ENCODE measurements at places on chromosomes 2 and 18. TPM values are rescaled to one million over a fixed set of nuclear protein-coding genes. Genes with fewer than 3 reads are reported as not detected.

CCDC141 gene
- total RNA-seq = 0.28 TPM

SLC20A1 gene
- total RNA-seq = 18.5 TPM

UGT1A10 gene
- 6.9 TPM for total RNA-seq

G6PC2 gene
- total RNA-seq = not detected

FSHR gene
- not detected for total RNA-seq

TMEM247 gene
- total RNA-seq = not detected

AMER3 gene
- total RNA-seq = not detected

PLGLB2 gene
- 0.20 TPM for total RNA-seq

FRZB gene
- total RNA-seq = 0.32 TPM

RFTN2 gene
- total RNA-seq = 1.5 TPM

GRCh38 chr2:54569745-54570301, 113.7 kb downstream of the SPTBN1 start:
- ATAC-seq = peak; percentile 72

- no peak for ATAC-seq
Measured at GRCh38 chr18:62386091-62386490, 61.0 kb downstream of the TNFRSF11A start.

DNA sequence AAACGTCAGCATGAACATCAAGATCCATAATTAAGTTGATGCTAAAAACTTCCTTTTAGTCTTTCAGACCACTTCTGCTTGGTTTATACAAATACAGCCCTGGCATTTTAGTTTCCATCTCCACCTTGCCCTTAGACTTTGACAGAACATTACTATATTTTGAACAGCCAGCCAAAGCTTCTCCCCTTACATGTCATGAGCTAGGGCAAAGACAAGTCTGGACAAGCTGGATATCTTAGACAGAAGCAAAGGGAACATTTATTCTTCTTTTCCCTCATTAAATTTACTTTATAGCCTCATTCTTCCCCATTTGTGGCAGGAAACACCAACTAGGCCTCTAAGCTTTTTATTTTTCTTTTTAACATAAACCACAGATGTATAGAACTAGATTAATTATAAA, 403.3 kb downstream of the SUCLG1 start:
- ATAC-seq = peak; percentile 36

DNA sequence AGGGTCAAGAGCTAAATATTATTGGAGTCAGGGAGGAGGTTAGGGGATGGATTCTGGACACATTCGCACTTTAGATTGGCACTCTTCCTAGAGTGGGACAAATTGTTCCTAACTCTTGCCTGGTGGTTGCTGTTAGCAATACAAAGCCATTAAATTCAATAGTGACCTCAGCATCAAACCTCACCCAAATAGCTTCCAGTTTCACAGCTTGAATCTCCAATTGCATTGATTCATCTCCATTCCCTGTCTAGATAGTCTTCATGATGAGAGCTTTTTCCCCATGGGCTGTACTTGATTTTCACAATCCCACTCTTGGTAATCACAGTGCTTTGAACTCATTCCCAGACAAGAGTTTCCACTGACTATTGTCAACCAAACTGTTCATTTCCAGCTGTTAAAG, 585.9 kb upstream of the SYT4 start:
- no peak for ATAC-seq

GRCh38 chr2:5215989-5216607, 476.1 kb upstream of the SOX11 start:
- no peak for ATAC-seq

- ATAC-seq = no peak
Measured at GRCh38 chr2:216243026-216243425, 129.3 kb downstream of the MARCHF4 start.

DNA sequence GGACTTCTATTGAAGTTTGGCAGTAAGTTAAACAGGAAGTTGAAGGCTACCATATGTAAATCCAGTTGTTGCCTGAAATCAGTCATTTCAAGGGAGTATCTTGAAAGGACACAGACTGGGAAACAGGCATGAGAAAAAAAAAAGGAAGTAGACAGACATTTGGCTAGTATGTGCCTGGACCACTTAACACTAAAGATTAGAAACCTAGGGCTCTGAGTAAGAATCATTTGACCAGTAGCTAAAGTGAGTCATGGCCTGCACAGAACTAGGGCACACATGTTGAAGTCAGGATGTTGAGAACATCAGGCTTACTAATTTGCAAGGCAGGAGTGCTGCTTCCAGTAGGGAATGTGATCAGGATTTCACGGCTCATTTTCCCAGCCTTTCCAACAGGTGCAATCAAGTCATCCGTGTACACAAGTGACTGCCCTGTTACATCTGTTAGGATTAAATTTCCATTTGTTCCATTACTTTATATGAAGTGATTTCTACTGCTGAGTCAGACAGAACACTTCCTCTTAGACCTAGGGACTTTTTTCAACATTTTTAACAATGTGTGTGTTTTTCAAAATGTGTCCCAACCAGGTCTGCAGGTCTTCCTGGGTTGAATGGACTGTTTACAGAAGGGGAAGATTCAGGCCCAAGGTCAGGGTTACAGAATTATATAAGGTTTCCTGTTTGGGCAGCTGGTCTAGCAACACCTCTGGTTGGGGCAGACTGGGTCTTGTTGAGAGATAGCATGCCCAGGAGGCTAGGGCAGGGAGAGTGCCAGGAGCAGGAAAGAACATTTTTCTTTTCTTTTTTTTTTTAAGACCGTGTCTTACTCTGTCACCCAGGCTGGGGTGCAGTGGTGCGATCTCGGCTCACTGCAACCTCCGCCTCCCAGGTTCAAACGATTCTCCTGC, 145.6 kb downstream of the TGIF1 start:
- ATAC-seq = peak; percentile 67

DNA sequence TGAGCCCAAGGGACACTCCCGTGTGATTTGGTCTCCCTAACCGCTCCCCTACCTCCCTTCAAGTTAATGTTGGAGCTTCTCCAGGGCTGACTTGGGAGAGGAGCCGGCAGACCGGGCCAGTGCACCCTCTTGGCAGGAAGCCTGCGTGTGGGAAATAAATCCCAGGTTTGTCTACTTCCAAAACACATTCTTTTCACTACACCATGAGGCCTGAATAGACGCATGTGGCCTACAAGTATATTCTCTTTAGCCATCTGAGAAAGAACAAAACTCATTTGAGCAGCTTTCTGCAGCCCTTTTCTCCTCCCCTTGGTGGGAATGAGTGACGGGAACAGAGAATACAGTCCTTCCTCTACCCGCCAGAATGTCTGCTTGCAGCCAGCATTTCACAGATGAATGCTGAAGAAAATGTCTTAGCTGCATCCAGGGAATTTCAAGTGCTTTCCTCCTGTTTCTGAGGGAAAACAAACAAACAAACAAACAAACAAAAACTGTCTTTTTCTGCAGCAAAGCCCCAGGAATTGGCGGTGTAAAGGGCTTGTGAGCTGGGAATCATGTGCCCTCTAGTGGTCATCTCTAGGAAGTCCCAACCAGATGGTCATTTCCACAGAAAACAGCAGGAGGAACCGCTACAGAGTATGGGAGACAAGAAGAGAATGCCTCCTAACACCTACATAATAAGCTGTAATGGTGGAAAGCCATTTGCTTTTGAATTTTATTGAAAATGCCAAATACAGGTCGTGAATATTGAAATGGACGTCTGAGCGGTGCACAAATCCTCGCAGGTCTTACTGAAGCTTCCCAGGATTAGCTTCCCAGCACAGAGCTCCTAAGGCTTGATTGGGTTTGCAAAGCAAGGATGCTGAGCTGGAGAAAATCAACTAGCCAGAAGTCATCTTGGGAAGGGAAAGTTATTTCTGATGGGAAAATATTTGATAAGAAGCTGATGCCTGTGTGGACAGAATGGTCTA, 41.2 kb upstream of the DAPL1 start:
- peak; percentile 73 for ATAC-seq

DNA sequence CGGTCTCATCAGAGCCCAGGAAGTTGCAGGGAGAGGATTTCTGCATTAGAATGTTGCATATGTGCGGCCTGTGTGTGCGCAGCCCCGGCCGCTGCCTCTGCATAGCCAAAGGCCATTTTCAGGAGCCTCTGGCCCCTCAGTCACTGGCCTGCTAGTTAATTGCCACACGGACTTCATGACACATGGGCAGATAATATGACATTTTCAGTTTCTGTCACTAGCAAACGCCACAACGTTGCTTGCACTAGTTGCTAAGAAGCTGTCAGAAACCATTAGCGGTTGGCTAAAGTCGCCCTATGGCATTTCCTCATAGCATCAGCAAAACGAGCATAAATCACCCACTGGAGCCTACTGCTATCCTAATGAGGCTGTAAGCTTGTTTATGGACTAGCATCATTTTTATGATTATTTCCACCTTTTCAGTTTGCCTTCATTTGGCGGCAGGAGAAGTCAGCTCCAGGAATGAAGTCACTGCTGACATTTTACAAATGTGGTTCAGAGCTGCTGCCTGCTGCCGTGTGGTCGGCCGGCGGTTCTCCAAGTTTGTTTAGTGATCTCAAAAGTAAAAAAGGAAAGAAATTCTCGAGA, 73.7 kb downstream of the MEIS1 start:
- no peak for ATAC-seq

- no peak for ATAC-seq
Measured at GRCh38 chr2:132911726-132912724, 242.0 kb upstream of the LYPD1 start.

DNA sequence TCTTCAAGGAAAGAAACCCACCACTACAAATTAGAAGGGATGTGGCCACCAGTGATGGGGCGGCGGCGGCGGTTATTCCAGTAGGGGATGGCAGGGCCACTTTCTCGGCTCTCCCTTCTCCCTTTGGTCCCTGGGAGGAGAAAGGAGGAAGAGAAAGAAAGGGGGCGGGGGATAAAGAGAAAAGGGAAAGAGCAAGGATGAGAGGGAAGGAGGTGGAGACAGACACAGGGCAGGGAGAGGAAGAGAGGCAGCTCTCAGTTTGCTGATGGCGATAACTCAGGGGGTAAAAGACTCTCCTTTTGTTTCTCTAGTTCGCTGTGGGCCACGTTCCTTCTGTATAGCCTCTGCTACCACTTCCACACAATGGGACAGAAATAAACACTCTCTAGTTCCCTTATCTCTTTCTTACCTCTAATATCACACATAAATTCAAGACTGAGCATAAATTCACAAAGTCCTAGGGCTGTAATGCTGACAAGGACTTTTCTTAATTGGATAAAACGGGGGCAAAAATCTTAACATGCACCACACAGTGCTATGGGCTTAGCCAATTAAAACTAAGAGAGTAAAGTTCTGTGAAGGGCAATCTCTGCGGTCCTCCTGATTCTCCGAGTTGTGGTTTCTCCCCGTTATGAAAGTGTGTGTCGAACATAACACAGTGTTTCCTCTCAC, 14.6 kb downstream of the SFT2D3 start:
- no peak for ATAC-seq

- no peak for ATAC-seq
Measured at GRCh38 chr2:42602218-42602875, 33.9 kb downstream of the MTA3 start.

DNA sequence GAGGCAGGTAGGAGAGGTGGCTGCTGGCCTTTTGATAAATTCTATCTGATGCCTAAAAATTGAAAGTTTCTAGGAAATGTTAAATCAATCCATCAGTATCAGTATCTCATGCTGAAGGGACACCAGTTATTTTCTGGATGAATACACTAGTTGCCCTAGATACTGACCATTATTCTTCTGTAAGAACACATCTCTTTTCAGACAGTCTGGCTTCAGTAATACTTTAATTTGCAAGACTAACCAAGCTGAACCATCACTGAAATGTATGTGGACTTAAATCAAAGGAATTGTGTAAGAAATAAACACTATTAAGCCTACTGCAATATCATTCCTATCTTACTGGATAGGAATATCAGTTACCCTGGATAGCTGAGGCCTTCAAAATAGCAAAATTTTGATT, 1546.3 kb downstream of the LRP1B start:
- ATAC-seq = no peak

GRCh38 chr2:155696571-155696970, 636.0 kb downstream of the NR4A2 start:
- no peak for ATAC-seq

GRCh38 chr2:62196278-62196901, 475 bp downstream of the B3GNT2 start:
- peak; percentile 61 for ATAC-seq

- ATAC-seq = no peak
Measured at GRCh38 chr2:52571380-52572347, 1195.9 kb upstream of the CHAC2 start.

- no peak for ATAC-seq
Measured at GRCh38 chr2:127614731-127615130, 31.2 kb upstream of the GPR17 start.

DNA sequence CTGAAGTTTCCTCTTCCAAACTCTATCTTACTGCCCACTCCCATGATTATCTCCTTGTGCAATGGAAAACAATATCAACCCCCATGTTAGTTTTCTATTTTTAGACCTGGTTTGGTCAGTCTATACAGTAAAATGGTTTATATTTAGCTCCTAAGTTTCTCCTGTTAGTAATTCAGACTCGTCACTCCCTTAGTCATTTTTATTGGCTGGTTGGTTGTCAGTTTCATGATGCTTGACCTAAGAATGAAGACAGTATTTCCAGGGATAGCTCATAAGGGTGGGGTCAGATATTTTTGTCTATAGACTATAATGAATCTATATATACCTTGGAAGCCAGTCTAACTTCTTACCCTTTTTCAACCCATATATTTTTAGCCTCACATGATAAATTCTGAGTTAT, 61.4 kb upstream of the NEUROD1 start:
- no peak for ATAC-seq

- ATAC-seq = no peak
Measured at GRCh38 chr2:63736354-63736753, 105.3 kb upstream of the UGP2 start.

DNA sequence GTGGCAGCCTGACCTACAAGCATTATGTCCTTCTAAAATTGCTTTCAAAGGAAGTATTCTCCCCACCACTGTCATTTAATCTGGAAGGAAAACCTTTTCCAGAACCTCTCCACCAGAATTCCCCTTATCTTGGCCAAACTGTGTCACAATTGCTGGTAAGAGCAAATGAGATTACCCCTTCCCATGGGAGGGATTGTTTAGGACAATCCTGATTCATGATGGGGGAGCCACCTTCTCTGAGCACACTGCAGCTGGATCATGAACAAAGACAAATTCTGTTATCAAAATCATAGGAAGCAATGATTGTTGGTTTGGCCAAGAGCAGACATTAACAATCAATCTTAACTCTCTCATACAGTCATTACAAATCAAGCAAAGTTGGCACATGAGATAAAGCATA, 18.1 kb upstream of the ATOH8 start:
- ATAC-seq = no peak

GRCh38 chr18:54165450-54165849, 59.0 kb downstream of the MBD2 start:
- ATAC-seq = no peak

Data from esophagus mucosa (tissue), 1 donor.